Ovary (tissue), 10 donors: ENCODE measurements at places on chromosomes 2 and 18. TPM values are rescaled to one million over a fixed set of nuclear protein-coding genes. Genes with fewer than 3 reads are reported as not detected.

The TNFRSF11A gene
- 1.9 TPM for total RNA-seq

The IL18RAP gene
- total RNA-seq, result 0.33 TPM

The AFTPH gene
- 30.6 TPM for total RNA-seq

GRCh38 chr2:168524005-168524404 lies 67.9 kb downstream of the CERS6 start:
- DNase-seq, result no peak

GRCh38 chr2:131801210-131801744 lies 273.6 kb downstream of the CCDC74A start:
- no peak for DNase-seq

GRCh38 chr2:158184556-158185343 lies 83.1 kb downstream of the UPP2 start:
- DNase-seq, result no peak
